Muscle of back (tissue), 13 donors: ENCODE measurements at places on chromosomes 16 and 17. TPM values are rescaled to one million over a fixed set of nuclear protein-coding genes. Genes with fewer than 3 reads are reported as not detected.

Gene FLYWCH2
- 19.6 TPM for polyA plus RNA-seq

Gene PIPOX
- 0.95 TPM for polyA plus RNA-seq

Gene CBFA2T3
- 16.5 TPM for polyA plus RNA-seq

Gene GNAO1
- polyA plus RNA-seq = 2.3 TPM

Gene PRSS33
- polyA plus RNA-seq = not detected

- no peak for DNase-seq
These were observed 83.2 kb downstream of the CNGB1 start for GRCh38 chr16:57887711-57888110.

GRCh38 chr16:2071454-2072202 is 23.8 kb downstream of the TSC2 start:
- DNase-seq = no peak

DNA sequence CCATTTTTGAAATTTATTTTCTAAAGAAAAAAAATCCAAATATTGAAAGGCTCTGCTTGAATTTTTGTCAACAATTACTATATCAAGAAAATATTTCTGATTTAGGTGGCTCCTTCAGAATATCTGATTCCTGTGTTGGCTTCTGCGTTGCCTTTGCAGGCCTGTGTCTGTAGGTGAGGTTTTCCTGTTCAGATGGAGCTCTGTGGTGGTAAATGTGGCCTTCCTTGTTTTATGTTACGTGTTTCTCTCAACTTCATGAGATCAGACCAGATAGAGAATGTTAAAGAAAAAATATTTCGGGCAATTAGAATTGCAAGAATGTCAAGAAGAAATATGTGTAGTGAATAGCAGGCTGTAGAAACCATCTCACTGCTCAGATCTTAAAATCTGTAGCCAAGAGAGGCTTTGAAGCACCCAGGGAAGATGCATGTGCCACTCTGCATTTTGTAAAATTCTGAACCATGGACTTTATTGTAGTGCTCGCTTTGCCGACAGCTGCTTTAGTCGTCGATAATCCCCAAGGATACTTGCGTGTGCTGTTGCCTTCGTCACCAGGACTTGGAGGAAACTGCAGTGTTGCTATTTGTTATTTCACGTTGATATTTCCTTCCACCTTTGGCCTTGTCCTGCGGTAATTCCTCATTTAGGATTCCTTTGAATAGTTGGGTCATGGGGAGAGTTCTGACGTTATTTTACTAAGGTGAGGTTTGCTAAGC is 69.9 kb downstream of the RPTOR start:
- no peak for DNase-seq

- DNase-seq = peak; percentile 51
These were observed 603 bp upstream of the TMEM95 start for GRCh38 chr17:7354262-7354843.

DNA sequence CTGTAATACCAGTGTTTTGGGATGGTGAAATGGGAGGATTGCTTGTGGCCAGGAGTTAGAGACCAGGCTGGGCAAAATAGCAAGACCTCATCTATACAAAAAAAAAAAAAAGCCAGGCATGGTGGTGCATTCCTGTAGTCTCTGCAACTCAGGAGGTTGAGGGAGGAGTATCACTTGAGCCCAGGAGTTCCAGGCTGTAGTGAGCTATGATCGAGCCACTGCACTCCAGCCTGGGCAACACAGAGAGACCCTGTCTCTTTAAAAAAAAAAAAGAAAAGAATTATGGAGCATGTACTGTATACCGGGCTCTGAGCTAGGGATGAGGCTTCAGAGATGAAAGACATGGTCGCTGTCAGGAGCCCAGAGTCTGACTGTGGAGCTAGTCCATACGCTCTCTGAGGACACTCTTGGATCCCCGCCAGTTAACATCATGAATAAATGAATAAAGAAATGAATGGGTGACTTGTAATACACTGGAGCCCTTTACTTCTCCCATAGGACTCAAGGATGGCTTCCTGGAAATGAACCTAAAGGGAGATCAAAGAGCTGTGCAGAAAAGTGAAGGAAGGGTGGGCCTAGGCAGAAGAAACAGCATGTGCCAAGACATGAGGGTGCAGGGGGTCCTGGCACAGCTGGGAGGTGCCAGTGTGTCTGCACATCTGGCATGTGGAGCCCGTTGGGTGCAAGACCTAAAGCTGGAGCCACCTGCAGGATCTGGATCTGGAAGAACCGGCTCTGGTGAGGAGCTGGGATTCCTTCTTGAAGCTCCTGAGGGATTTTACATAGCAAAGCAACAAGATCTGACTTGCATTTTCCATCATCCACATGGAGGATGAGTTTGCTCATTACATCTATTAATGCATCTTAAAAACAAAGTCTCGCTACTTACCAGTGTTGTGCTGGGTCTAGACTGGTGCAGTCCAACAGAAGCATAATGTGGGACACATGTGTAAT is 120.4 kb downstream of the IRX3 start:
- no peak for DNase-seq

DNA sequence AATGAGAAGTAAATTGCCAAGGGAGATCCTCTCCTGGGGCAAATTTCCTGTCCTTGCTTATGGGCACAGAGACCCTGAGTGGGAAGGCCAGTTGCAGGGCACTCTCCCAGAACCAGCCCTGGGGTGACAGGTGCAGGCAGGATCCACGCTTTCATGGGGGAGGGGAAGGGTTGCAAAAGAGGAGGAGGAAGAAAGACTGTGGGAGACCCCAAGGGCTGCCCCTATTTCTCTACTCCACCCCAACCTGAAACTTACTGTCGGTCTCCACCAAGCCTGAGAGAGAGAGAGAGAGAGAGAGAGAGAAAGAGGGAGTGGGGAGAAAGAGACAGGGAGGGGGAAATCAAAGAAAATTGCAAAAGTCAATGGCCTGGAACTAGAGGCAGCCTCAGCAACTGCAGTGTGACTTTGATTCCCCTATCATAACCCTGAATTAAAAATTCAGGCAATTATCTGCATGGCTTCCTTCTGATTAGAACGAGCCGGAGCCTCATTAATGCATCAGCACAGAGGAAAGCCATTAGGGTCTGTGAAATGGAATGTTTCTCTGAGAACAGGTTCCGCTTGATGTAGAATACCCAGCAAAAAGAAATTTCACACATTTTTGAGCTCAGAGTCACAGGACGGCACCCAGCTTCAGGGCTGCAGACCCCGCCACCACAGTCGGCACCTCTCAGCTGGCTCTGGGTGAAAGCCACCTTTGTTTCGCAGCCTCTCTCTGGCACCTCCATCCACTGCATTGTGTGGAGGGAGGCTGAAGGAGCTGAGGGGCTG is 45.1 kb upstream of the HNF1B start:
- no peak for DNase-seq
